Spinal cord (tissue), 10 donors: ENCODE measurements at places on chromosomes 6 and 20.

DNA sequence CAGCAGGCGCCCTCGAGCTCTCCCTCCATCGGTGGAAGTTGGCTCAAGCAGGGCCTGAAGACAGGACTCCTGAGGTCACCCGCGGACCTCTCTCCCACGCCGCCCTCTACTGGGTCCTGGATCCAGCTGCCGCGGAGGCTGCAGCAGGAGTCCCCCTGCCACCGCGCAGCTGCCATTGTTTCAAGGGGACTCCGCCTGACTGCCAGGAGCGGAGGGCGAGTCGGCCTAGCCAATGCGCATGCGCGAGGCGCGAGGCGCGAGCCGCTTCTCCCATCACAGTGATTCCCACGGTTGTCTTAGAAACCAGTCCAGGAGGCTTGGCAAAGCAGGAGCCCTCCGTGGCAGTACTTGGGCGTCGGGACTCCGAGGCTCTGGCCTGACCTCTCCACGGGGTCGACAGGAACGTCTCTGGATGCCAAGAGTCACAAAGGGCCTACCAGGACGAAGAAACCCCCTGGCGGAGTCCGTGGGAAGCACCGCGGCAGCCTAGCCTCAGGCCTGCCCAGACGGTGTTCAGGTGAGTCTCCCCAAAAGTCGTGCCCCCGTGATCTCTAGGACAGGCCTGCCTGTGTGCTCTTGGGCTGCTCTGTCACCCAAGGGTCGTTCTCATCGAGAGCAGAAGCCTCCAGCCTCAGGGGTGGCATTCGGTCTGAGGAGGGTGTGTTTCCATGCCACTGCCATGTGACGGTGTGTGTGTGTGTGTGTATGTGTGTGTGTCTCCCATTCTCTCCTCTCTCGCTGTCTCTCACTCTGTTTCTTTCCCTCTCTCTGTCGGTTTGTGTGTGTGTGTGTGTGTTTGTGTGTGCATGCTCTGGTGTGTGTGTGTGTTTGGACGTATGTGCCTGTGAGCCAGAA, 290.6 kb upstream of the ZNF337 start:
- DNase-seq: no peak

DNA sequence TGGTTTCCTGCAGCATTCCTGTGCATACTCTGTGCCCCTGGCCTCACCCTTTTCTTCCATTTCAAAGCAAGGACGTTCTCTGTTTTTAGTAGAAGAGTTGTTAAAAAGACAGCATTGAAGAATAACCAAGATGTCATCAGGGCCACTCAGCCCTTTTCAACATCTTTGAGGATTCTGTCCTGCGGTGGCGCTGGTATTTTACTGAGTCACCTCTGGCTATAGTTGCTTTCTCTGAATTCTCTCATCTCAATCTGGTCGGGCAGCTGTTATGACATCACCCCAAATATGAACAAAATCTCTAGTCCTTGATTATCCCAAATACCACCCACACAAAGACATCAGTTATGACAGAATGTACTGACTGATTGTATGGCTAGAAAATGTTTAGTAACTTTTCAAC, 204.2 kb downstream of the GRIK2 start:
- DNase-seq: no peak

DNA sequence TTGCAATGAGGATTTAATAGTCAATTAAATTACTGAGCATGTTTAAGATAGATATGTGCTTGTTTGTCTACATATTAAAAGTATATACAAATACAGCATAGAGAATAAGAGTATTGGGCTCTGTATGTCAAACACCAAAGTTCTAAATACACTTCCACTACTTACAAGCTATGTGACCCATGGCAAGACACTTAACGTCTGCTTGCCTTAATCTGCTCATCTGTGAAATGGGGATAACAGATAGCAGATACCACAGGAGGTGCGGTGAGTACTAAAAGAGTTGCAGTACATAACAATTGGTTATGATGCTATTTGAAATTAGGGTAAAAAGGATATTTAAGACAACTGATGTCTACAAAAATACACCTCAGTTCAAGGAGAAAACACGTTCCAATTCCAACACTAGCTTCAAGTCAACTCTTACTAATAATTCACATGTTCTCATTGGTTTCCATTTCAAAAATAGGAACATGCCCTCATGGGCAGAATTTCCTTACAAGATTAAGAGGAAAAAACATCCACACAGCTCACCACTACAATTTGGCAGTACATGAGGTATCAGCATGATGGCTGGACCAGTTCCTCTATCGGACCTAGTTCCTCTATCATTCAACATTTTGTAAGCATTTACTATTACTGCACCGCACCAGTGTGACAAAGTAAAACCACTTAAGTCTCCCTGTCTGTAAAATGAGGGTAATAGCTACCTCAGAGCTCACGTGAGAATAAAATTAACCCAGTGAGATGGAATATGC, 101.1 kb downstream of the SMLR1 start:
- no peak for DNase-seq

DNA sequence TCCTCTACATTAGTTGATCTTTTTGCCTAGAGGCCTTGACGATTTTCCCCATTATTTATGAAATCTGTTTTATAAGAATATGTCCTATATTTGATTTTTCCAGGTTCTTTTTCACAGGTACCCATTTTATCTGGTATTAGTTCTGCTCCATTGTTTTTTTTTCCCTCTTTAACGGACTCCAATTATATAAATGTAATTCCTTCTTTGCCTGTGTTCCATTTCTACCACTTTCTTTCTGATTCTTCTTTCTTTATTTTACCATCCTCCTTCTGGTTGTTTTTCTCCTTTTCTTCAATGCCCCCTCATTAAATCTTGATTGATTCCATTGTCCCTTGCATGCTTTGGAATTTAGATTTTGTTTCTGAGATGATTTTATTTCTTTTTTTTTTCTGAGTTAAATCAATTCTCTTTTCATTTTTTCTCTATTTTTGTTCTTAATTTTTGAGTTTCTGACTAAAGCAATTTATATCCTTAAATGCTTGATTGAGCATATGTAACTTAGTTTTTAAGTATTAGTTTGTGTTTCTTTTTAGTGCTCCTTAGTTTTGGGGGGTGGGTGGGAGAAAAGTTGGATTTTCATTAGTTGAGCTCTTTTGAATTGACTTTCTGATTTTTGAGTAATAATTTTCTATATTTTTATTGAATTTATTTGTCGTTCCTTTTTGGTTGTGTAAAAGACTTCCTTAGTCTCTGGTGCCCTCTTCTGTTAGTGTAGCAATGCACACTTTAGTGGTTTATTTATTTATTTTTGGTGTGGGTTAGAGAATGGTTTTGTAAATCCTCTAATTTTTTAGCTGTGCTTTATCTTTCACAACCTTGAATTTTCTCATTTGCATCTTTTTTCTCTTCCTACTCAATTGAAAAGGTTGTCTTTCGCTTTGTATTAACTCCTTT, 140.8 kb downstream of the FARS2 start:
- no peak for DNase-seq

- no peak for DNase-seq
Observed at GRCh38 chr20:5612581-5613301, 137.5 kb upstream of the SHLD1 start.

GRCh38 chr20:50717974-50718761, 13.2 kb upstream of the PARD6B start:
- no peak for DNase-seq
